ENCODE measurements at places on chromosomes 6 and 20.

GRCh38 chr20:51431321-51431720, 111.2 kb downstream of the NFATC2 start:
- DNase-seq: no peak

GRCh38 chr6:46749731-46750130, 3.0 kb downstream of the ANKRD66 start:
- DNase-seq: no peak

DNA sequence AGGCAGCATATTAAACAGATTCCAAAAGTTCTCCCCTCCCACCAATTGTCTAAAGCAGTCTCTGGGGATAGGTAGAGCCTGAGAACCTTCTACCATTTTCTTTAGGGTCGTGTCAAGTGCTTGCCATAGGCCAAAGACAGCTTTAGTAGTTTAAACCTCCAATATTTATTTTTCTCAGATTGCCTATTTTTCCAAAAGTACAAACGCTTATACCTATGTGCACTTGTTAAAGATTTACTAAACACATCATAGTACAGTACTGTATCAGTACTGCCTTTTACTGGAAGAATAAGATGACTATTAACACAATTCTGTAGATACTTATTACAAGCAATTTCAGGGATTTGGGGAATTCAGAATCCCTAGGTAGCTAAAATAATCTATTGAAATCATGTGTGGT, 29.4 kb downstream of the AKIRIN2 start:
- no peak for DNase-seq

GRCh38 chr6:91874971-91875370, 1288.1 kb upstream of the MAP3K7 start:
- DNase-seq: no peak

DNA sequence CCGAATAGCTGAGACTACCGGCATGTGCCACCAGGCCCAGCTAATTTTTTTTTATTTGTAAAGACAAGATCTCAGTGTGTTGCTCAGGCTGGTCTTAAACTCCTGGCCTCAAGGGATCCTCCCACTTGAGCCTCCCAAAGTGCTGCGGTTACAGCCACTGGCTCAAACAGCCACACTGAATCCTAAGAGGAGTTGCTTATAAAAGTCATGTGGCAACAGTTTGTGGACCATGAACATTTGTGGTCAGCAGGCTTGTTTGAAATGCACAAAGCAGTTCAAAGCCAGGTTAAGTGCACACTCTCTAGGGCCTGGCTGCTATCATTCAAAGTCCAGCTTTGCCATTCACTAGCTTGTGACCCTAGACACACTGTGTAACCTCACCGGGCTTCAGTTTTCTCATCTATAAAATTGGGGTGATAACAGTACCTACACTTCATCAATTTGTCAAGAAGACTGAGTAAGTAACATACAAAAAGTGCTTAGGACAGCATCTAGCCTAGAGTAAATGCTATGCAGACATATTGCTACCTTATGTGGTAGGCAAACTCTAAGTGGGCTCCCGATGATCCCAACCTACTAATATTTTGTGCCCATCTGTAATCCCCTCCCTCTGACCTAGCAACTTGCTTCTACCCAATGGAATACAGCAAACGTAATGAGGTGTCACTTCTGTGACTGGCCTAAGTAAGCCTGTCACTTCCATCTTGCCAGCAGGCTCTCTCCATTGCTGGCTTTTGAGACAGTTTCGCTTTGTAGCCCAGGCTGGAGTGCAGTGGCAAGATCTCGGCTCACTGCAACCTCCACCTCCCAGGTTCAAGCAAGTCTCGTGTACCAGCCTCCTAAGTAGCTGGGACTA, 122.9 kb downstream of the ZMYND8 start:
- DNase-seq: no peak

- no peak for DNase-seq
Measured at GRCh38 chr6:15243910-15244619, 1.8 kb upstream of the JARID2 start.

DNA sequence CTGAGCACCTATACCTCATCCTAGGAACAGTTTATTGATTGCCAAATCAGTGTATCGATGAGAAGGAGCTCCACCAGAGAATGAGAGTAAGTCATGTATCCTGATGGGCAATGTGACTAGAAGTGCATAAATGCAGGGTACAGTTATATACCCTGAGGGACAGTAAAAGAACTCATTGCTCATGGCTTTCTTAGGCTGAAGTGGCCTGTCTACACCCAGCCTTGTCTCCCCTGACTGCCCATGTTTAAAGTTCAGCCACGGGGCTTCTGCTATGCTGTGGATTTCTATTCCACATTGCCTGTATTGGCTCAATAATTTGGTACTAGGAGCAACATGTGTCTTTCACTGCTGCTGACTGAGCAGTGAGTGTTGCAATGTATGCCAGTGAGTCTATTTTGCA, 400.4 kb upstream of the IMPG1 start:
- DNase-seq: no peak

DNA sequence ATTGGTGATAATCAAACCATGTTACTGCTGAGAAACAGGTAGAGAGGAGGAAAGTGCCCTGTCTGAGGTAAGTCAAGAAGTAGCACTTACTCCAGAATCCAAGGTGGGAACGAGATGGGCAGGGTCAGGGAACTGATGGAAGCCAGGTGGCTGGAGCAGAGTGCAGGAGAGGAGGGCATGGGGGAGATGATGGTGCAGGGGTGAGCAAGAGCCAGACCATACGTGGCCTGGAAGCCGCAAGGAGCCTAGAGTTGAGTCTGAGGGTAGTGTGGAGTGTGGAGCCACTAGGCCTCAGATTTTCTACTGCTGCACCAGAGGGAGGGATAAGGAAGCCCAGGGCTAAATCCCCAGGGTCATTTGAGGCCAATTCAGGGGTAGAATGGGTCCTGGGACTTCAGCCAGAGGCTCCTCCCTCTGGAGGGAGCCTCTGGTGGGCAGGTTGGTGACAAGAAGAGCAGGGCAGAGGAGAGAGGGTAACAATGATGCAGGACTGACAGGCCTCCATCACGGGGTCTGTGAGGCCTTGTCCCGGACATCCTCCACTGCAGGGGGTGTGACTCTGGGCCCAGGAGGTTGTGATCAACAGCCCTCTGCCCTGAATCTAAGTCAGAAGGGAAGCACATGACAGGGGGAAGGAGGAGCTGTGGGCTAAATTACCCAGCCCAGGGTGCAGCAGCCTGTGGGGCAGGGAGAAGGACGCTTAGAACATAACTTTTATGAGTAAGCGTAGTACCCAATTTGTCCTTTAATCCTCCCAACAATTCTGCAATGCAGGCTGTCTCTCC, 28.7 kb downstream of the COX4I2 start:
- DNase-seq: no peak

GRCh38 chr6:83436674-83437073, 5.8 kb upstream of the ME1 start:
- no peak for DNase-seq

DNA sequence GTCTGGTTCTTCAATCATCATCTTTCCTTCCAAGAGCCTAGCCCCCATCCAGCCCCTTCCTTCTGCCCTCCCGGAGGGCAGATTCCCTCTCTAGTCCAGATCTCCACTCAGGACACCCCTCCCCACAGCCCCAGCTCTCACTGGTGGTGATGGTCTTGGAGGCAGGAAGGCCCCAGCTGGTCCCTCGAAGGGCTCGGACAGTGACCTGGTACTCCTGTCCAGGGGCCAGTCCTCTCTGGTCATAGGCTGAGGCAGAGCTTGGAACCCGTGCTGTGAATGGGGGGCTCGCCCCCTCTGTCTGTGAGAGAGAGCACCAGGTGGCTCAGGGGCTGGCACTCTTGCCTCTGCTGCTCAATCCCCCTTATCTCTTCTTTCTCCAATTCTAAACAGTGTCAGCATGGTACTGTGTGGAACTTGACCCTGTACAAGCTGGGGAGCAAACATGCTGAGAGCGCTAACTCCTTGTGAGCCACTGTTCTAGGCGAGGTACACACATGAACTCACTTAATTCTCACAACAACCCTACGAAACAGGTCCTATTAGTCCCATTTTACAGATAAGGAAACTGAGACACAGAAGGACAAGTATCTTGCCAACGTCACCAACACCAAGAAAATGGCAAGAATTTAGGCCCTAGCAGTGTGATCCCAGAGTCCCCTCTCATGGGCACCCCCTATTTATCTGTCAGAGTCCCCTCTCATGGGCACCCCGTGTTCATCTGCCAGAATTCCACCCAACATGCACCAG, 19.9 kb downstream of the TNXB start:
- no peak for DNase-seq

Measured in EL (cell line).